ENCODE measurements at places on chromosomes 5 and 9. TPM values are rescaled to one million over a fixed set of nuclear protein-coding genes. Genes with fewer than 3 reads are reported as not detected.

GRCh38 chr5:100430268-100431195 lies 104.6 kb upstream of the FAM174A start:
- H3K27me3 ChIP-seq = no peaks in the 10 kb centered on the region
- H3K27ac ChIP-seq = no peak overlapping the region
- H3K36me3 ChIP-seq = no peaks in the 10 kb centered on the region

DNA sequence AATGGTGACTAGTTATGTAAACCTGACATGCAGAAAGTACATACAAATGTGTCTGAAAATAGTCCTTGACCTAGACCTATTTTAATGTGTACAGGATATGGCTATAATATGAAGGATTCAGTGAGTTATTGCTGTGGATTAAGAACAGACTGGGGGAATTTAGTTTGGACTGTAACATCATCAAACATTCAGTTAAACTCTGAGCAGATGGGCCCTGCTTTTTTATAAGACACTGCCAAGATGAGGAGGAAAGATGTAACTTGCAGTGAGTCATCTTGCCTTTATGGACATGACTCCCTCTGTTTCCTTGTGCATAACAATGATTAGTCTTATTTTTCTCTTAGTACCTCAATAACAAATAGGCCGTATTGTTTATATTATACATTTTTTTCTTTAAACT lies 12.2 kb downstream of the PPP3R2 start:
- no peak for DNase-seq
- no peak overlapping the region for H3K4me3 ChIP-seq
- no peaks in the 10 kb centered on the region for H3K4me1 ChIP-seq
- no peaks in the 10 kb centered on the region for H3K36me3 ChIP-seq

DNA sequence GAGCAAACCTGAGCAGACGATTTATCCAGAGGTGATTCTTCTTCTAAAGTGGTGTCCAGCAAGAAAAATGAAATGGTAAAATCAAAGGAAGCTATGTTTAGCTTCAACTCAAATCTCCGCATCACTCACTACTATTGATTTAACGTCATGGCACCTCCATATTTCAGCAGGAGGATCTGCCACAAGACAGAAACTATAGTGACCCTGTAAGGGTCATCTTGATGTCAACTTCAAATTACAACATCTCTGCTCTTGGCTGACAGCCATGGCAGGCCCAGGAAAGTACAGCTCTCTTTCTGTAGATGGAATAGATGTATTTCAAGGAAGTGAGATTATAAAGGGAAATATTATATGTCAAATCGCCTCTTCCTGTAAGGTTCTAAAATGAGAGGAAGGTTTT lies 10.1 kb upstream of the EFNA5 start:
- H3K36me3 ChIP-seq = no peaks in the 10 kb centered on the region
- no peaks in the 10 kb centered on the region for H3K27me3 ChIP-seq
- no peak overlapping the region for H3K27ac ChIP-seq
- DNase-seq = no peak
- H3K4me3 ChIP-seq = no peak overlapping the region

Gene GABRA6
- total RNA-seq = not detected

- peaks cover 11% of the 10 kb centered on the region for H3K27me3 ChIP-seq
- H3K4me1 ChIP-seq = peaks cover 14% of the 10 kb centered on the region
- no peak overlapping the region for H3K27ac ChIP-seq
- no peaks in the 10 kb centered on the region for H3K36me3 ChIP-seq
- no peak overlapping the region for H3K4me3 ChIP-seq
Measured at GRCh38 chr5:178588769-178589168, 1.4 kb downstream of the COL23A1 start.

GRCh38 chr5:115069087-115069968 lies 100.4 kb downstream of the TRIM36 start:
- H3K4me3 ChIP-seq = no peak overlapping the region
- peaks cover 11% of the 10 kb centered on the region for H3K4me1 ChIP-seq
- H3K27ac ChIP-seq = no peak overlapping the region
- DNase-seq = peak; percentile 54

GRCh38 chr9:13358128-13358527 lies 78.6 kb upstream of the MPDZ start:
- H3K4me1 ChIP-seq = no peaks in the 10 kb centered on the region
- no peaks in the 10 kb centered on the region for H3K27me3 ChIP-seq
- no peak for DNase-seq
- H3K4me3 ChIP-seq = no peak overlapping the region
- no peaks in the 10 kb centered on the region for H3K36me3 ChIP-seq
- no peak overlapping the region for H3K27ac ChIP-seq

DNA sequence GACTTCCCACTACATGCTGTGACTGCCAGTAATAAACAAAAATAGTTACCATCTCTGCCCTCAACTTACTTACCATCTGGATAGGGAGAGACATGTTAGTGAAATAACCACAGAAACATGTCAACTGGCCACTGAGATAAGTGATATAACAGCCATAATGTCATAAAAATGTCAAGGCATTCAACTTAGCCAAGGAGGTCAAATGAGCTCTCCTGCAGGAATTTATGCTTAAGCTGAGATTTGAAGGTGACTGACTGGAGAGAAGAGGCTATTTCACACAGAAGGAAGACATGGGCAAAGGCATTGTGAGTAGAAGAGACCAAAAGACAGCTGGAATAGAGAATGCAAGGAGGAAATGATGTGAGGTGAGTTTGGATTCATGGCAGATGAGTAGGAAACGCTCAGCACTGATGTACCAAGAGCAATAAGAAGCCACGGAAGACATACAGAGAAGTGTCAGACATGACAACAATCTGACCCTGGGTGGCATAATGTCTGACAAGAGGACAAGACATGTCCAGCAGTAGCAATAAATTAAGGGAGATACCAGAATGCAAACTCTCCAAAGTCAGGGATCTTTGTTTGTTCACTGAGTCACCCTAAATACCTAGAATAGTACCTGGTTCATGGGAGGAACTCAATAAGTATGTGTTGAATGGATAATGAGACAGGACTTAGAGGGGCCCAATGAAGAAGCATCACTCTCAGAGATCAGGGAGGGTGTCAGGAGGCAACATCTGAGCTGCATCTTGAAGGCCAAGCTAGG lies 318.8 kb downstream of the ACTL7B start:
- H3K4me3 ChIP-seq = no peak overlapping the region
- DNase-seq = no peak

Gene URM1
- 15.6 TPM for total RNA-seq

DNA sequence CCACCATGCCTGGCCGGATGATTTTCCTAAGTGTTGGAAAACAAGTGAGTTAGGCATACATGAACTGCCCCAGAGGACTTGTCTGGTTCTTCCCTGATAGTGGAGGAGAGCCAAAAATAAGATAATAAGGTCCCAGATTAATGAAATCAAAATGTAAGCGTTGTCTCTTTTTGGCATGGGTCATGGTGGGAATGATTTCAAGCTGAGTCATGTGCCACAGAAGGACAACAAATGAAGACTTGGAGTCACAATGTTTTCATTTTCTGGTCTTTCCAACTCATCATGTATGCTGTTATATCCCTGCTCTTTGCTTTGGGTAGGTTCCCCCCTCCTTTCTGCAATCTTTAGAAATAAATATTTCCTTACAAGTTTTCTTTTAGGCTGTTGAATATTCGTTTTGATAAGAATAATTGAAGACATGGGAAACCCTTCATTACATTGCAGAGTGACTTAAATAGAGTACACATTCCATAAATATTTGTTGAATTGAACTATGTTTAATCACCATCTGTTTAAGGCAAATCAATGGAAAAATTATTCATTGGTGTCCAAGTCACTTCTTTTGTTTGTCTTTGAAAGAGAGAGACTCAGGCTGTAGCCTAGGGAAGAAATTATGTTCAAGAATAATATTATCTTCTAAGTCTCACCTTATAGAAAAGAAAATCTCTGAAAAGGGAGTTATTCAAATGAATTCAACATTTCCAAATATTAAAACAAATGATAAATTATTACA lies 196.3 kb downstream of the CSNK1G3 start:
- no peaks in the 10 kb centered on the region for H3K27me3 ChIP-seq
- no peaks in the 10 kb centered on the region for H3K36me3 ChIP-seq
- no peaks in the 10 kb centered on the region for H3K4me1 ChIP-seq
- H3K27ac ChIP-seq = no peak overlapping the region
- no peak for DNase-seq

GRCh38 chr5:113735751-113736150 lies 222.3 kb downstream of the YTHDC2 start:
- DNase-seq = no peak
- H3K4me3 ChIP-seq = no peak overlapping the region
- no peaks in the 10 kb centered on the region for H3K27me3 ChIP-seq
- no peaks in the 10 kb centered on the region for H3K4me1 ChIP-seq

DNA sequence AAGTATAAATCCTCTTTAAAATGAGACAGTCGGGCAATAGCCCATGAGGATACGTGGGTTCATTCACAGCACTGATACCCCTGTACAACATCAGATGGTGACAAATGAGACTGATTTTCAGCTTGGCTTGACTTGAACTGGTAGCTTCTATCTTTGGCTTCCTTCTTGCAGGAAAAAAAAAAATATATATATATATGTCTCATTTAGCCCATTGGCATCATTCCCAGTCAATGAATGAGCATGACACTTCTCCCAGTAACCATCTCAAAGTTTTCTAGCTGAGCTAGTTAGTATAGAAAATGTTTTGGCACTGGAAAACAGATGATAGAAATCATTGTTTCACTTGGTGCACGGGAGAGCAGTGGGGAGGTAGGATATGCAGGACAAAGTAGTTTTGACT lies 222.5 kb upstream of the TAS2R1 start:
- H3K4me3 ChIP-seq = no peak overlapping the region
- no peak for DNase-seq
- no peak overlapping the region for H3K27ac ChIP-seq
- H3K27me3 ChIP-seq = no peaks in the 10 kb centered on the region
- no peaks in the 10 kb centered on the region for H3K4me1 ChIP-seq
- H3K36me3 ChIP-seq = no peaks in the 10 kb centered on the region

Gene TAF11L10
- not detected for total RNA-seq

Gene JAKMIP2
- total RNA-seq = 0.78 TPM

Gene HAPLN1
- not detected for total RNA-seq

Gene ARL14EPL
- not detected for total RNA-seq

GRCh38 chr5:81907012-81907635 lies 64.7 kb upstream of the ATG10 start:
- H3K4me1 ChIP-seq = peaks cover 9% of the 10 kb centered on the region
- DNase-seq = no peak
- H3K36me3 ChIP-seq = no peaks in the 10 kb centered on the region
- no peak overlapping the region for H3K27ac ChIP-seq
- H3K4me3 ChIP-seq = no peak overlapping the region

- H3K4me3 ChIP-seq = no peak overlapping the region
- no peaks in the 10 kb centered on the region for H3K36me3 ChIP-seq
- no peak overlapping the region for H3K27ac ChIP-seq
- no peaks in the 10 kb centered on the region for H3K27me3 ChIP-seq
Measured at GRCh38 chr9:94511134-94511954, 43.5 kb upstream of the PCAT7 start.

GRCh38 chr5:104298518-104298917 lies 735.9 kb upstream of the NUDT12 start:
- H3K4me1 ChIP-seq = peaks cover 7% of the 10 kb centered on the region
- H3K27ac ChIP-seq = no peak overlapping the region

Gene RNF183
- not detected for total RNA-seq

Gene CAVIN4
- not detected for total RNA-seq

Data from body of pancreas (tissue), 4 donors.